ENCODE measurements at places on chromosomes 7 and 10.

- DNase-seq, result no peak
Measured at GRCh38 chr7:37194943-37195342, 253.7 kb downstream of the ELMO1 start.

- no peak for DNase-seq
Measured at GRCh38 chr7:140917258-140917657, 7.5 kb downstream of the BRAF start.

DNA sequence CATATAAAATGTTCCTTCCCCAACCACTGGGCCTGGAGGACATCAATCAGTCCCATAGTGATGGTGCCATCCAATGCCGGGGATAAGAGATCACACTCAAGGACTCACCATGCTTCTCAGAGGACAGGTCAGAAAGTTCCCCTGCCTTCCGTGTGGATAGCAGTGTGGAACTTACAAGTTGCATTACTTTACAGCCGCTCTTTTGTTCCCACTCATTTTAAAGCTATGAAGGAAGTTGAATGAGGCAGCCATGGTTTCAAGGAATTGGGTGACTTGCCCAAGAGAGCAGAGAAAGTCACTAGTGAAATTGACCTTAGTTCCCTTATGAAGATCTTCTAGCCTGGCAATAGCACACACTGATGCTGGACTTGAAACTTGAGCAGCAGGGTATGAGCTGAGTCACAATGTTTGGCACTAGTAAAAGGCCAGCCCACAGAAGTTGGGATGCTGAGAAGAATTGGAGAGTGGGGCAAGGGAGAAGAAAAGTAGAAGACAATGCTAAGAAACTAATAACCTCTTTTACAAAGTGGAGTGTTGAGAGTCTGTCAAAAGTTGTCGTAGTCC is 78.7 kb downstream of the CXCL12 start:
- no peak for DNase-seq

GRCh38 chr10:73910764-73911552 is at the start of gene PLAU:
TSS of gene PLAU (plus strand) at chr10:73911132. CDS start at chr10:73911556, 424 bp downstream.
- DNase-seq, result no peak

- DNase-seq, result no peak
Measured at GRCh38 chr10:74078037-74078436, 72.6 kb downstream of the AP3M1 start.

GRCh38 chr7:16935341-16935735 is 53.6 kb upstream of the AGR3 start:
- no peak for DNase-seq

- DNase-seq, result no peak
Measured at GRCh38 chr10:70673043-70673928, 980 bp downstream of the ADAMTS14 start.

GRCh38 chr7:133650069-133650468 is 397.2 kb downstream of the EXOC4 start:
- DNase-seq, result no peak

GRCh38 chr10:649798-650440 is 39.5 kb downstream of the DIP2C start:
- no peak for DNase-seq

- no peak for DNase-seq
Measured at GRCh38 chr10:110269374-110270318, 35.1 kb downstream of the SMNDC1 start.

DNA sequence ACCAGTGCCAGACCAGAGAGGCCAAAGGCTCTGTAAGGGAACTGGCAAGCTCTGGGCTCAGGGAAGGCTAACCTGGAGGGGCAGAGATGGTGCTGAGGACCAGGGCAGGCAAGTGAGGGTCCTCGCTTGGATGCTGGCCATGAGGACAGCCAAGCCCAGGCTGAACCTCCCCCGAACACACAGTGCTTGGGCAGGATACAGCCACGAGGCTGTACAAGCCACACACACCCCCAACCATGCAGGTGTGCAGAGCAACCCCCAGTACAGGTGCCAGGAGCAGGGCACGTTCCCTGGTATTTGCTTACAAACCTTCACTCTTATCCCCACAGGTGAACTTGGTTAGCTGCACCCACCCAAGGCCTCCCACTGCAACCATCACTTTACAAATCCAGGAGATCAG is 185.7 kb downstream of the GRID1 start:
- DNase-seq, result no peak

GRCh38 chr10:99593312-99593711 is 26.9 kb downstream of the SLC25A28 start:
- DNase-seq, result no peak

- no peak for DNase-seq
Measured at GRCh38 chr7:95632609-95633008, 36.3 kb upstream of the PDK4 start.

- DNase-seq, result no peak
Measured at GRCh38 chr7:108650467-108650866, 80.8 kb downstream of the DNAJB9 start.

DNA sequence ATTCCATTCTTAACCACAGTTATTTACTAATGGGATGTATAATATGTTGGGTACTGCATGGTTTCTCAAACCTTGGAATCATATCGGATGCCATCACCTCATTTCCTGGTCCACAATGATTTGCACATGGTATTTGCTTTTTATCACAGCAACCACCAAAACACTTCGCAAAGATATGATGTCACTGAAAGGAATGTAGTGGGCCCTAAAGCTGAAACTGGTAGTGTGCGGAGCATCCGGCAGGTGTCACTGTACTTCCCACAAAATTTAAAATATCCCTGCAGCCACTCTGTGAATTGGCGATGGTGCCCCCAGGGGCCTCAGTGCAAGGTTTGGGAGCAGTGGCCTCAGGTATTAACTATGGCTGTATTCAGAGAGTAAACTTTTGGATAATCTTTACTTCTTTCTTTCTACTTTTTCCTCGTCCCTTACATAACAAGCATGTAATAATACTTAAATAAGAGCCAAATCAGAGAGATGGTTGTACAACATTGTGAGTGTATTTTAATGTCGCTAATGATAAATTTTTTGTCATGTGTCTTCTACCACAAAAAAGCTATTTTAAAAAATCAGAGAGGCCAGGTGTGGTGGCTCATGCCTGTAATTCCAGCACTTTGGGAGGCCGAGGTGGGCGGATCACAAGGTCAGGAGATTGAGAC is 66.2 kb downstream of the FAM241B start:
- DNase-seq, result no peak

DNA sequence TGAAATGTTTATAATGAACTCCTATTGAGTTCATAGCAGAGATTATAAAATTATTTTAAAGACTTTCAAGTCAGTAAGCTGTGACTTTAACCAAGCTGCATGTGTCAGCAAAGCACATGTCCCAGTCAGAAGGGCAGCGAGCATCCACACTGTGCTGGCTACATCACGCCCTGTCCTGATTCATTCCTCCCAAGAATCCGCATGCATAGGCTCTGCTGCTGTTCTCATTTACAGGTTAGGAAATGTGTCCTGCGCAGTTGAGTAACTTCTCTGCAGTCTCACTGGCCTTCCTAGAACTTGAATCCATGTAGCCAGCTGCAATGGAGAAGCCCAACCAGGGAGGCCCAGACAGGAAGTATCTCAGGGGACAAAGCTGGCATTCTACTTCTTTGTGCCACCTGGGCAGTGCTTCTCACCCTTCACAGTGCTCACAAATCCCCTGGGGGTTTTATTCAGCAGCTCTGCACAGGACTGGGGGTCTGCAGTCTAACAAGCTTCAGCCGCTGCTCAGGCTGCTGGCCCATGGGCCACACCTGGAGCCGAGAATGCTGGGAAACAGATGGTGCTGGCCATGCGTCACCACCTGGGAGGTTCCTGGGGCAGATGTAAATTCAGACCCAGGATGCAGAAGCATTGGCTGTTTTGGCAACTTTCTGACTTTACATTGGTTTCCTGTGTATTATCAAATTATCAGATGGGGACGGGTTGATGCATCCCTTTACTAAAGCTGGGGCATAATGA is 192.8 kb upstream of the GDF10 start:
- DNase-seq, result no peak

DNA sequence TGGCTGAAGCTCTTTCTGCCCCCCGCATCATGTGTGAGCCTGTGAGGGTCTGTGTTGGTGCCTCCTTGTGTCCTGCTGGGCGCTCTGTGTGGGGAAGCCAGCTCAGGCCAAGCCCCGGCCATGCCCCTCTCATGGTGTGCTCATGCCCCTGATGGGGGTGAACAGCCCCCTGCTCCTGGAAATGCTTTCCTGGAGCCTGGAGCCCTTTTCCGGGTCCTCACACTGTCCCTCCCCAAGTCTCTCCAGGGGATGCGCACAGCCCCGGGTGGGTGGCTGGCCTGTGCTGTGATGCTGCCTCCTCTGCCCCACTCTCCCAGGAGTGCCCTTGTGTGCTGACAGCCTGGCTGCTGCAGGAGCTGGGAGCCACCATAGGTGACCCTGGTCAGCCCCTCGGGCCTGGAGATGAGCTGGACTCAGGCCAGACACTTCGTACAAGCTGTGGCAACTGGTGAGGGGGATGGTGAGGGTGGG is 20.8 kb upstream of the ZNF862 start:
- no peak for DNase-seq
